ENCODE measurements at places on chromosomes 16 and 17.
A peak's percentile ranks its signal among the peaks of the same experiment; 100 is the strongest.

- DNase-seq: no peak
Observed at GRCh38 chr17:38872027-38872511, 2.2 kb downstream of the LASP1 start.

- DNase-seq: no peak
Observed at GRCh38 chr16:51592001-51592501, 441.0 kb upstream of the SALL1 start.

DNA sequence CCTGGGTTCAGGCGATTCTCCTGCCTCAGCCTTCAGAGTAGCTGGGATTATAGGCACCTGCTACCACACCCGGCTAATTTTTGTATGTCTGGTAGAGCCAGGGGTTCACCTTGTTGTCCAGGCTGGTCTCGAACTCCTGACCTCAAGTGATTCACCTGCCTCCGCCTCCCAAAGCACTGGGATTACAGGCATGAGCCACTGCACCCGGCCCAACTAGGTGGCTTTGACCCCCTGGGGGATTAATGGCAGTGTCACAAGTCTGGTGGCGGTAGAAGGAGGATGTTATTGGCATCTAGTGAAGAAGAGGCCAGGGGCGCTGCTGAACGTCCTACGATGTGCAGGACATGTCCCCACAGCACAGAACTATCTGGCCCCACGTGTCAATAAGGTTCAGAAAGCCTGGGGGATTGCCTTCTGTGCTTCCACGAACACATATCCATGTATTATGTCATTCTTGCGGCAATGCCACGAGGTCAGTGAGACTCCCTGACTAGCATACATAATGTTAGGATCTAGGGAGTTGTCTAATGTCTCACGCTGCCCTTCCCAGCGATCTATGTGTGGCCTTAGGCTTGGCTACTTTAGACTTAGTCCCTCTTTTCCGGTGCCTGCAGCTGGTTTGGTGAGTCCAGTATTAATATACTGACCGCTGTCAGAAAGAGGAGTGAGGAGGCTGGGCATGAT is 75.8 kb downstream of the ABCC6 start:
- DNase-seq: no peak

DNA sequence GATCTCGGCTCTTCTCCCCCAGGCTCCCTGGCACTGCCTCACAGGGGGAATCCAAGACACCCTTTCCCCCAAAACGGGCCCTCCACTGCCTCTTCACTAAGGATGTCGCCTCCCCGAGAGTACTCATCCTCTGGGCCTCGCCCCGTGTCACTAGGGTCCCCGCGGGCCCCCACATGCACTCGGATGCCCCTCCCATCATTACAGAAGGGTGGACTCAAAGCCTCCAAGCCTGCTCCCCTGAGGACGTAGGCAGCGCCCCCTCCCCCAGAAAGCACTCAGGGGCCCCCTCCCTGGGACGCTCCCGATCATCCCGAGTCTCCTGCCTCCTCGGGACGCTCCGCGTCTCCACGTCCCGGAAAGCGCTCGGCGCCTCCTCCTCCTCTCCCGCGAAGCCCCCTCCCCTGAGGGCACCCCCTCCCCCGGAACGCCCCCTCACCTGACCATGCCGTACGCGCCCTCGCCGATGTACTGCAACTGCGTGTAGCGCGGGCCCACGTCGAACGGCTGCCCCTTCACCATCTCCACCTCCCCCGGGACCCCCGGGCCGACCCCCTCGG is 338 bp downstream of the MAPK3 start:
- DNase-seq: no peak

DNA sequence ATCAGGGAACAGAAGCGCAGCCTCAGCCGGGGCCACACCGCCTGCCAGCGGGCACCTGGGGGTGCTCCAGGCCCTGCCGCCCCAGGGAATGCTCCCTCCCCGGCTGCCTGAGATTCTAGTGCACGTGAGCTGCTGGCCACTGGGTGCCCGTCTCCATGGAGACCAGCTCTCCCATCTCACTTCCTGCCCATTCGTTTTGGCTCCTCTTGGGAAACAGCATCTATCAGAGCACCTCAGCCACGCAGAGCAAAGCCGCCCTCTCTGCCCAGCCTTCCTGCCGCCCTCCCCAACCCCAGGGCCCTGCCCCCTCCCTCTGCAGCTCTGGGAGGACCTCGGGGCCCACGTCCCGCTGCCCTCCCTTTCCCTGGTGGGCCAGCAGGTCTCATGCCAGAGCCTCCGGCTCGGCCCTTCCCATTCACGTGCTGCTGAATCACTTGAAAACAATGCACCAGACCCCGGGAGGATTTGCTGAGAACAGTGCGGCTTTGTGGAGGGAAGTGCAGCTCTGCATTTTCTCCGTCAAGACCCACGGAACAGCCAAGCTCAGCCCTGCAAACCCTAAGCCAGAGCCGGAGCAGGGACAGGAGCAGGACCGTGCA is 19.4 kb downstream of the CEP295NL start:
- DNase-seq: peak; percentile 97

GRCh38 chr17:72407931-72408330 is 287.1 kb downstream of the SOX9 start:
- DNase-seq: no peak

GRCh38 chr17:142876-143784 is 5.8 kb downstream of the SCGB1C2 start:
- DNase-seq: no peak

GRCh38 chr17:44782326-44782850 is 23.6 kb downstream of the ADAM11 start:
- DNase-seq: no peak

- peak; percentile 93 for DNase-seq
Observed at GRCh38 chr17:46264456-46265198, 30.3 kb upstream of the LRRC37A start.

- peak; percentile 71 for DNase-seq
Observed at GRCh38 chr17:3730881-3731429, 7.3 kb downstream of the HASPIN start.

DNA sequence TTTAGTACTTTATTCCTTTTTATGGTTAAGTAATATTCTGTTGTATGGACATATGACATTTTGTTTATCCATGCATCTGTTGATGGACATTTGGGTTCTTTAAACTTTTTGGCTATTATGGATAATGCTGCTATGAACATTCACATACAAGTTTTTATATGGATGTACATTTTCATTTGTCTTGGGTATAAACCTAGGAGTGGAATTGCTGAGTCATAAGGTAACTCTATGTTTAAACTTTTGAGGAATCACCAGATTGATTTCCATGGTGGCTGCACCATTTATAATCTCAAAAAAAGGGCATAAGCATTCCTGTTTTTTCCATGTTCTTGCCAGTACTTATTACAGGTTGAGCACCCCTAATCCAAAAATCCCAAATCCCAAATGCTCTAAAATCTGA is 90.3 kb upstream of the CRHR1 start:
- DNase-seq: no peak

GRCh38 chr17:58402679-58403078 is 14.7 kb downstream of the RNF43 start:
- DNase-seq: peak; percentile 40

DNA sequence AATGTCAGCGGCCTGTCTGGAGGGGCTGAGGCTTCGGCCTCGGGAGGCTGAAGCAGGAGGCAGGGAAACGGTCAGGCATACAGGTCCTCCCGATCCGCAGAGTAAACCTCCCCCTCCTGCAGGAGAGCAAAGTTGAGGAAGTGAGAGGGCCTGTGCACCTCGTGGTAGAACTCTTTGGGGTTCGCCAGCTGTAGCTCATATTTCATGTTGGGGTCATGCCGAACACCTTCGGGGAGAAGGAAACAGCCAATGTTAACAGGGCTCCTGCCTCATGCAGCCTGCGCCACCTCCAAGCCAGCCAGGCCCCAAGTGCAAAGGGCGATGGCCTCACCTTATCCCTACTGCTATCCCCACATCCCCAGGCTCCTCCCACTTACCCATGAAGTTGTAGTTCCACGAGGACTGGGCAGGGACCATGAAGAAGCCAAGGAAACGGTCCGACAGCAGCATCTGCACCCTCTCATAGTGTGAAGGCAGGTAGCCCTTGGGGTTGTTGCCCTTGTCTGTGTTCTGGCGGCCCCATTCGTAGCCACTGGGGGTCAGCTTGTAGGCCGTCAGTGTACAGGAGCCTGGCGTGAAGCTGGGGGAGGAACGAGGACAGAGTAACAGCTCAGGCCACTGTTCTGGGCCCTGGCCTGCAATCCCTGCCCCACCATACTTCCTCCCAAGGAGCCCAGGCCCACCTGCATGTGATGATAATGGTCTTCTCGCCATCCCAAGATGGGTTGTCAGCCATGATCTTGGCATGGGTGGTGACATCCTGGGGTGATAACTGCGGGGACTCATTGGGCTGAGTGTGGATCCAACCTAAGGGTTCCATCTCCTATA is 1.3 kb upstream of the RILP start:
- DNase-seq: no peak

GRCh38 chr16:86925067-86925791 is 346.9 kb downstream of the FOXL1 start:
- peak; percentile 96 for DNase-seq

GRCh38 chr16:49478107-49478506 is 104.5 kb downstream of the C16orf78 start:
- no peak for DNase-seq

DNA sequence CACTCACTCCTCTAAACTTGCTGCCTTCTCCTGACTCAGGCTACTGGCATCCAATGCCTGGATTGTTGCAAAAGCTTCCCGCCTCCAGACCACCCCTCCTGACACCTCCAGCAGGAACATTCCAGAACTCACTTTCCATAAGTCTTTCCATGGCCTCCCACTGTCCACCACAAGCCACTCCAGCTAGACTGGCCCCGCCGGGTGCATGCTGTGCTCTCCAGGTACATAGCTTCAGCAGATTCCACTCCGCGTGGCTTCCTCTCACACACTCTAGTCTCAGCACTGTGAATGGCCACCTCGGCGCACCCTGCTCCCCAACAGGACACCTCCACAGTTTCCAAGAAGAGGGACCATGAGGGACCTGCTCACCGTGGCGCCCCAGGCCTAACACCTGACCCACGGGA is 25.9 kb upstream of the FAAP100 start:
- peak; percentile 54 for DNase-seq

GRCh38 chr17:16287563-16288027 is 65.7 kb downstream of the CENPV start:
- peak; percentile 79 for DNase-seq

GRCh38 chr17:15657868-15658267 is 26.2 kb downstream of the TRIM16 start:
- DNase-seq: no peak

DNA sequence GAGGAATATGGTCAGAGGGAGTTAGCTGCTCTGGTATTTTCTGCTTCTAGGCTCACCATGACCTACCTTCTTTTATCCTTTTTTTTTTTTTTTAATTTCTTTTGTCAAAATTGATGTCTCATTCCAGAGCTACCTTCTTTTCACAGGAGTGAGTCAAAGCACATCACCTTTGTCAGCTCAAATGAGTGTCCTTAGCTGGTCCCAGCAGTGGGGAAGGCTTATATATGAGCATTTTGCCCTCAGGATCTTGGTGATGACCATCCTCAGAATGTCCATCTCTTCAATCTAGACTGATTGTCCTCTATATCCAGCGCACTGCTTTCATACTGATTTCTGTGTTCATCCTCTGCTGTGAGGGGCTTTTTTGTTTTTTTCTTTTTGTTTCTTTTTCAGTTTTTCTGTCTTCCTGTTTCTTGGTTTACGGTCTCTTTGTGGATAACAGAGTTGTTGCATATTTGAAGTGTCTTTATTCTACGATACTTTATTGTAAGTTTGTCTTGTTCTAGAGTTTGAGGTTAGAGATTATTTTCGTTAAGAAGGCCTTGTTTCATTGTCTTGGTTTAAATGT is 24.9 kb downstream of the CBFB start:
- DNase-seq: no peak

GRCh38 chr17:57634713-57635465 is 110.2 kb downstream of the CCDC182 start:
- DNase-seq: peak; percentile 33

- DNase-seq: no peak
Observed at GRCh38 chr16:22239131-22239805, 33.2 kb downstream of the EEF2K start.

DNA sequence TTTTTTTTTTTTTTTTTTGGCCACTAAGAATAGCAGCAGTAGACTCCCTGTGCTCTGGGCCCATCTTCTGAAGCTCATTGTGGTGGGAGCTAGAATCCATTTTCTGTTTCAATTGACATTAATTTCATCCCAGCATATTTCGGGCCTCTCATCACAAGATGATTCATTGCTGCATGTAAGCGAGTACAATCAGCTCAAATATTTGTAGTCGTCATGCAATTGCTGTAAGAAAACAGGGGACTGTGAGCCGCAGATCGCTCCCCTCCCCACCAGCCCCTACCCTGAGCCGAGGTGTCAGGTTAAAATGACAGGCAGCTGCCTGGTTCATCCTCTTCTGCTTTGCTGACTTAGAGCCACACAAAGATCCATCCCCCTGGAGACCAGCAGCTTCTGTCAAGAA is 358.8 kb upstream of the CDH5 start:
- peak; percentile 97 for DNase-seq

DNA sequence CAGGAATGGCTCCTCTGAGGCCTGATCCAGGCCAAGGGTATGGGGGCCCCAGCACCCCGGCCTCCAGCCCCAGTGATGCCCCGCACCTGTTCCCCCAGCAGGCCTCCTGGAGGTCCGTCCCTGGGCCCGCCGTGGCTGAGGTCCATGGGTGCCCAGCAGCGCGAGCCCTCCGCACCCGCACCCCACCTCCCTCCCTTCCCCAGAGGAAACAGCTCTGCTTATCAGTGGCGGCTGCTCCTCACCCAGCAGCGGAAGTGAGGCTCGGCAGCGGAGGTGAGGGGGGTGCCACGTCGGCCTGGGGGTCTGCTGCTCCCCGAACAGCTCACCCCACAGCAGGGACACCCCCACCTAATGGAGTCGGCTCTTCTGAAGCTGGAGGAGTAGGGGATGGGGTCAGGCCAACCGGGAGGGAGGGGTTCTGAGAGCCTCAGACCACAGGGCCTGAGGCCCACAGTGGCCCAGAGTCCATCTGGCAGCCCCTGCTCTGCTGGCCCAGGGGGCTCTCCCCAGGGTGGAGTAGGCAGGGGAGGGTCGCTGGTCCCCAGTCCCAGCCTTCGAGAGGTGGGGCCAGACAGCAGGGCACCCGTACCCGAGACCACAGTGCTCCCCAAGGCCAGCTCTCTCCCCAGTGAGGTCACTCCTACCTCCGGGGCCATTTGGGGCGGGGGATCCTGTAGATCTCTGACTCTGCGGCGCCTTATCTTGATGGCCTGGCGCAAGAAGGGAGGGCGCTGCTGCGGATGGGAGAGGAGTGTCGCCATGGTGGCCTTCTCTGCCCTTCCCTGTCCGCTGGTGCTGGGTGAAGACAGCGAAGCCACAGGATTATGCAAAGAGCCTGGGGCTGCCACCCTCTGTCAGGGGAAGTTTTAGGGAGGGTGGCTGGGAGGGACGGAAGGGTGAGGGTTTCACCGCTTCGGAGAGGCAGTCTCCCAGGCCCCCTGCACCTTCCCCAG is at the start of gene UNC13D:
Gene UNC13D, minus strand, starts transcription at position 828 of the 953 bp plus-strand sequence. Its CDS starts 67 bp downstream, at position 761.
- no peak for DNase-seq

Measured in fibroblast of skin of abdomen (primary cell).